C1 segment of cervical spinal cord (tissue), 14 donors: ENCODE measurements at places on chromosomes 3 and 15.

- DNase-seq, result no peak
Measured at GRCh38 chr3:34213478-34213877, 415.0 kb downstream of the PDCD6IP start.

DNA sequence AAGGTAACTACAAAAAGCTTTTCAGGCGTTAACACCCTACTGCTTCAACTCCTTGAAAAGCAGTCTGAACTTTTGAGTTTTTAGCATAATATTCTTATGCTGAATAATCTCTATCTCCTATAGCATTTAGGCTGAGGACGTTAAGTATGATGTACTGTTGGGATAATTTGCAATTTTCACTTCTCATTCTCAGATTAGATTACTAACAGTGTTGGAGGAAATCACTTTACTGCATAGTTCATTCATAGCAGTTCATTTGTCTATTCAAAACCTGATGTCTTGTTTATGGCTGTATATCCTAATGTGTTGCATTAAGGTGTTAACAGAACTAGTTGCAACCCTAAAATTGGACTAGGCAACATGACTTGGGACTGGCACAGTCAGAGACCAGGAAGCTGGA lies 983.1 kb downstream of the FHIT start:
- no peak for DNase-seq

DNA sequence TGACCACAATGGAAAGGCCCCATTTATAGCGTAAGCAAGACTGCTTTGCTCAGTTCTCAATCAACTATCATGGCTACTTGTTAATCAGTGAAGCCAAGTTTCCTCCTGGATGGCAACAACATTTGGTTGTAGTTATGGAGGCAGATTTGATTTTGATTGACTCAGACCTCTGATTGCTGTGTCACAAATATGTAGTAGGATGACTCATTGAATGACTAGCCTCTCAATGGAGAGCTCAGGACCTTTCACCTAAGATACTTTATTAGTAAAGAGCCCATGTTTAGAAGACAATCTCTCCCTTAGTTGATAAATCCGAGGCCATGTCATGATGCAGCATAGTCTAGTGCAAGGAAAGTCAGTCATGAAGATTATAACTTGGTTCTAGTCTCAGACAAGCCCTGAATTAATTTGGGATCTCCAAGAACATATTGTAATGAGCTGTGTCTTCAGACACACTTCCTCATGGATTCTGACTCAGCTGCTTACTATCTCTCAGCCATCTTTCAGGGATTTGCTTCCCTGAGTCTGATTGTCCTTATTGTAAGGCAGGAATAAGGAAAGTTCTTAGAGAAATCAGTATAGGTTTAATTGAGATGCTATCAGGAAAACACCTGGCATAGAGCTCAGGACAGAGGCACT lies 397.4 kb upstream of the TMCO5A start:
- no peak for DNase-seq

DNA sequence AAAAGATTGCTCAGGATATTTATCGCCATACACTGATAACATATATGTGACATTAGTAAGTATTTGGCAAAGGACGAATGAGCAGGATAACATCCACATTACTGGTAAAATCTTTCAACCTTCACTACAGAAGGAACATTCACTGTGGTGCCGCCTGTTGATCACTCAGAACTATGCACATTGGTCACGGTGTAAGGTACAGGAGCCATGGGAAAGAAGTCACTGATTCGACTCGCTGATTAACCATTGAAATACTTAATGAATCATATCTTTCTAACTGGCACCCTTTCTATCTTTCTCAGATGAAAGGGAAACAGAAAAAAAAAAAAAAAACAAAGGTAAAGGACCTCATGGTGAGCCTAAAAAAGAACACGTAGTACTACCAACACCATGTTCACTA lies 68.8 kb downstream of the TJP1 start:
- DNase-seq, result no peak

GRCh38 chr3:136898549-136898948 lies 36.5 kb downstream of the NCK1 start:
- DNase-seq, result no peak

DNA sequence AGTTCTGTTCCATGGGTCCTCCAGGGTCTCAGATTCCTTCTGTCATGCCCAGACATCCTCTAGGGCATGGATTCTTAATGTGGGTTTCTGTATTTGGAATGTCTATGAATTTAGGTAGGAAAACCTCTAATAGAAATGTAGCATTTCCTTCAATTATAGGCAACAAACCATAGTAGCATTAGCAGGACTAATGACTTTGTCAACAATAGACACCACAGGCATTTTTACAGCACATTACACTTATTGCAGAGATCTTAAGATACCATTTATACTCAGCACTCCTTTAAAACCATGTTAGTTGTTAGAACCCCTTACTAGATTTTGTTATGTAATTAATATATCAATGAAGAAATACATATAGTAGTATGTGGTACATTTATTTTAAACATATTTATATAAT lies 77.8 kb upstream of the TBC1D5 start:
- DNase-seq, result no peak

DNA sequence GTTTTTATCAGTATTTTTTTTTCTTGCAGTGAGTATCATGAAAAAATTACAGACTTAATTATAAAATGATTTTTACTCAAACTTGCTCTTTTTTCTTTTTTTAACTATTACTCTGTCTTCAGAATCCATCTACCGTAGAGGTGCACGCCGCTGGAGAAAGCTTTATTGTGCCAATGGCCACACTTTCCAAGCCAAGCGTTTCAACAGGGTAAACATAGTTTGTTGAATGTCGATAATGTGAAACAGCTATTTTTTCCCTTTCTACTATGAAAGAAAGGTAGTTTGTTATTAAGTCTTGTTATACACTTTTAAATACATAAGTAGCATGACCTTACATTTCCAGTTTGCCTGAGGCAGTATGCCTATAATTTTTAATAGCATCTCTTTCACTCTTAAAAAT lies 45.6 kb downstream of the PRKCI start:
- DNase-seq, result no peak

GRCh38 chr15:35305946-35306345 lies 220.9 kb upstream of the NANOGP8 start:
- no peak for DNase-seq

DNA sequence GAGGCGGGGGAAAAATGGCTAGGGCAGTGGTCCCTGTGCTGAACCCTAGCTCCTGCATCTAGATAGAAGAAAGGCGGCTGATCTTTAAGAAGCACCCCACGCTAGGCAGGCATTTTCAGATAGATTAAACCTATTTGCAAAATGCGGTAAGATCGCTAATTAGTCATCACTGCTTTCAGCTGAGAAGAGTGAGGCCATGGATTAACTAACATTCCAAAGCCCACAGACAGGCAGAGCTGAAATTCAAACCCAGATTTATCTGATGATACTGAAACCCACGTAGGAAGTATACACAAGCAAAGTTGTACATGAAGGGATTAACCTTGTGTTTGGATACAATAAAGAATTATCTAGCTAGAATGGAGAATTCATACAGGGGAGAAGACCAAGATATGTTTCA lies 4.8 kb downstream of the ADPGK start:
- DNase-seq, result no peak

- DNase-seq, result no peak
Measured at GRCh38 chr3:141452045-141452444, 34.8 kb upstream of the RASA2 start.

DNA sequence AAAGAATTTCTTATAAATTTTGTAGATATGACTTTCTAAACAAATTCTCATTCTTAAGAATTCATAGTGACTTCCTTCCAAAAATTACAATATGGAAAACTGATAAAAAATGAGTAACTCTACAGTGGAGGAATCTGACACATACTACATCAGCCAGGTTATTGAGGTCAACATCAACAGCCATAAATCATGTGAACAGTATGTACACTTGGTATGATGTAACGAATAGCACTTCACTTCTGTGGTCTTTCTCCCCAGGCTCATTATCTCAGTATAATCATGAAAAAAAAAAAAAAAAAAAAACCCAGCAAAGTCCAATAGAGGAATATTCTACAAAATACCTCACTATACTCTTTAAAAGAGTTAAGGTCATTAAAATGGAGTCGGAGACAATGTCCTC lies 111.2 kb upstream of the SUCLG2 start:
- no peak for DNase-seq

DNA sequence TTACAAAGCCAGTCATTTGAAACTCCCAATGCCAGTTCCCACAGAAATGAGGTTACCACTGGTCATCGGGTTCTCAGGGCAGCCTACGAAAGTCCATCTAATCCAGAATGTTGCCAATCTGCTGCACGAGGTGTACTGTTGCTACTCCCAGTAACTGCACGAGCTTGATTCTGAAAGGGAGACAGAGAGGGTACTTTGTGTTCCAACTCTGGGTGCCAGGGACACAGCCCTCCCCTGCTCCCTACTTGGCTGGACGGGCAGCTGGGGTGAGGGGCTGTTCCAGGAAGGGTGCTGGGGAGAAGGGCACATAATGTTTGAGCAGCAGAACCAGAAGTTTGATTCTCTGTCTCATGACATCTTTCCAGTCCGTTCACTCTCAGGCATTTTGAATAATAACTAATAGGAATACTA lies 27.1 kb upstream of the OSBPL11 start:
- DNase-seq, result peak; percentile 53

GRCh38 chr15:44137750-44138149 lies 57.3 kb downstream of the FRMD5 start:
- DNase-seq, result no peak

DNA sequence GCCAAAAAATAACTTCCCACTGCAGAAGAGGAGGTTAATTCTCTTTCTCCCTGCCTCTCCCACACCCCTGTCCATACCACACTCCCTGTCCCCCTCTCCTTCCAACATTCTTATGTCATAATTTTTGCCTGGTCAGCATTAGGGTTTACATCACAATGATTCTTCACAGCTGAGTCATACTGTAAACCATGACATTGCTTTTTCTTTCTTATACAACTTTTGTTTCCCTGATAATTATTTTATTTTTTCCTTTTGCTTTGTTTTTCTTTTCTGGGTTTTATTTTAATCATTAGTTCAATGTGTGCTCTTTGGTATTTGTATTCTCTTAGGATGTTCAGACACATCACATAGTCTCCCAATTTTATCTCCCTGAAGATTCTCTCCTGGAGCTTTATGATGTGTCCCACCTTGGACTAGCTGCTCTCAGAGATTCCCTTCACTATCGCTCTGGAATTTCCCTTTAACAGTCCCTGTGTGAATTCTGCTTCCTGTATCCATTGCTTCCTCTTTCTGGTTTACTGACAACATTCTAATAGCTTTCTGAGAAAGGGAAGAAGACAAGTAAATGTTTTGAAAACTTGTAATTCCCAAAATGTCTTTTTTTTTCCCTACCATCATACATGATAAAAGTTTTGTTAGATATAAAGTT lies 70.7 kb downstream of the SOX2 start:
- no peak for DNase-seq

GRCh38 chr3:131402391-131403039 lies 20.9 kb downstream of the NUDT16 start:
- DNase-seq, result no peak

DNA sequence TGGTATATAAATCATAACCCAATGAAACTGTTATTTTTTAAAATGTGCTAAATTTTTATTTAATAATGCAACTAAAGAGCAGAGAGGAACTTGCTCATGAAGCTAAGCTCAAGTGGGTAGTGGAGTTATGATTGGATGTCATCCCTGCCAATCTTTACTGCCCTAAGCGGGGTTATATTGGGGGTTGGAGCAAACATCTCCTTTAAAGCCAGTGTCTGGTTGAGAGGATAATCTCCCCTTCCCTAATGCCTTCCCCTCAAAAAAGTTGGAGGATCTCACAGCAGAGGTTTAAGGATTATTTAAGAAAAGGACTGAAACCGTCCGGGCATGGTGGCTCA lies 32.1 kb upstream of the CLASP2 start:
- DNase-seq, result no peak

DNA sequence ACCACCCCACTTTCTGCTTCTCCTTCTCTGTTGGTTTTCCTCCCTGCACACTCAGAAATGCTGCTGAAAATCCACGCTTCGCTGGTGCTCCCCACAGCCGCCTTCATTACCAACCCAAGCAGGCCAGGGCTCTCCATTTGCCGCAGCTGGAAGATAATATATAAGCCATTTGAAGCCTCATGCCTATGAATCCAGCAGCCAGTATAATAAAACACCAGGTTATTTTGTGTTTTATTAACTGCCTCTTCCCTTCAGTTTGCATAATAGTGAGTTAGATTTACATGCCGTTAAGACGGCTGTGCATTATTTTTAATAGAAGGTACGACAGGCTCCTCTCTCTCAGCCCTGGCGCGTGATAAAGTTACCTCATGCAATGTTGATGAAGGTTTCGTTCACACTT lies 86.6 kb downstream of the TOP2B start:
- DNase-seq, result no peak

DNA sequence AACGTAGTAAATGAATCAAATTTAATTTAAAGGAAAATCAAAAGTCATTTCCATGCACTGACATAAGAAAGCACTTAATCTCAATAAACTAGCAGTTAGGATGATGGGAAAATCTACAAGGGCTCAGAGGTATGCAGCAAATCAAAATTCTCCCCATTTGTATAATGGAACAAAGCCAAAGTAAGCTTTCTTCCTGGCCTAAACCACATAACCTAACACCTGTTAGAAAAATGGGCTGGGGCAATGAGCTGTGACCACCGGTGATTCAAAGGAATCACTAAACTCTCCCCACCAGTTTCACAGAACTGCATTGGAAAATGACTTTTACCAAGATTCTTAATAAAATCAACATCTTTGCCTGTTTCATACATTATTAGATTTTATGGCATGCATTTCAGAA lies 1024.3 kb downstream of the FHIT start:
- DNase-seq, result no peak

DNA sequence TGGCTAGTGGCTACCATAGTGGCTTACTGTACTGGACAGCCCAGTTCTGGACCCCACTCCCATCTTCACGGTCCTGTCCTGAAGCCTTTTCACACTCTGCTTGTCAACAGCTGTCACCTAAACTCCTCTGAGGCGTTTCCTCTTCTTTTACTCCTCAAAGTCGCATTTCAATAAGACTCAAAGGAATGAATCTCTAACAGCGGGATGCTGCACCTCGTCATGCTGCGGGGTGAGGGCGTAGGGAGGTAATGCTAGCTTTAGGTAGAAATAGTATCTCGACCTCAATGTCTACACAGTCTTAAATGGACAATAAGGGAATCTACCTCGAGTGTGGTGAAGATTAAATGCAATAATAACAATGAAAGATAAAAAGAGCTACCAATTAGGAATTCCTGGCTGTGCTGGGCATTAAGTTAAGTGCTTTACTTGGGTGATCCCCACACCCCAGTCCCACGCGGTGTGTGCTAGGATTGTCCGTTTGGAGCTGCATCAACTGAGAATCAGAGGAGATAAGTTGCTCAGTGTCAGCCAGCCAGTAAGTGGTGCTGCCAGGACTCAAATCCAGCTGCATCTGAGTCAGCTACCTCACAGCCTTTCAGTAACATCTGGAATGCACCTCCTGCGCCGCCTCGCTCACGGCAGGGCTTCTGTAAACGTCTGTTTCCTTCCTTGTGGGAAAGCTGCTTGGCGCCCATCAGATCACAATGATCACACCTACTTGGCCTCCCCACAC lies 14.0 kb downstream of the PLA2G4D start:
- DNase-seq, result no peak
